Left renal pelvis (tissue), 4 donors: ENCODE measurements at places on chromosomes 2 and 18. TPM values are rescaled to one million over a fixed set of nuclear protein-coding genes. Genes with fewer than 3 reads are reported as not detected.

The CPS1 gene
- polyA plus RNA-seq: 4.4 TPM

The PPIL3 gene
- 74.0 TPM for polyA plus RNA-seq

The ZSWIM2 gene
- not detected for polyA plus RNA-seq

DNA sequence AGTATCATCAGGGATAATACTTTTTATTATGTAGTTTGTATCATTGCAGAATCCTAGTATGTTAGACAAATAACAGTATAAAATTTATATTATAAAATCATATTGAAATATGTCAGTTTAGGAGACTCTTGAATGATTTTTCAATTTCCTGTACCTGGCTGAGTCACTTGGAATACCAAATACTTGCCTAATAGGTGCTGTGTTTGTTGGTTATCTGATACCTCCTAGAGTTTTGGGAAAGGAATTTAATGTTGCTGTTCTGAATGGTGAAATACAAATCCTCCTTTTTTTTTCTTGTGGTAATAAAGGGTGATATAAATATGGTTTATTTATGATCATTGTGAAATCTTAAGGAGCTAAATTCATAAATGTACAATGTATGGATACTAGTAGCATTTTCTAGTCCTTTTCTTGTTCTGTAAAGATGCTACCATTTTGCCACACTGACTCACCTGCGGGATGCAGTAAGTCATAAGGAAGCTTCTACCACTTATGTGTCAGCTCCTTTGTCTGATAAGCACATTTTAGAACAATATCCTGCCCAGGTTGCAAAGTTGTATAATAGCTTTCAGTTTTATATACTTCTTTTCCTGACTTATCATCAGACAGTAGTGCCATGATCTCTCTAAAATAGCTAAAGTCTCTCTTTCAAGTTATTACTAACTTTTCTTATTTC is 465.5 kb downstream of the XIRP2 start:
- no peak for DNase-seq

The MC5R gene
- not detected for polyA plus RNA-seq

GRCh38 chr2:85801871-85802270 is 48.1 kb downstream of the ATOH8 start:
- DNase-seq: no peak

The PRSS56 gene
- polyA plus RNA-seq: not detected

DNA sequence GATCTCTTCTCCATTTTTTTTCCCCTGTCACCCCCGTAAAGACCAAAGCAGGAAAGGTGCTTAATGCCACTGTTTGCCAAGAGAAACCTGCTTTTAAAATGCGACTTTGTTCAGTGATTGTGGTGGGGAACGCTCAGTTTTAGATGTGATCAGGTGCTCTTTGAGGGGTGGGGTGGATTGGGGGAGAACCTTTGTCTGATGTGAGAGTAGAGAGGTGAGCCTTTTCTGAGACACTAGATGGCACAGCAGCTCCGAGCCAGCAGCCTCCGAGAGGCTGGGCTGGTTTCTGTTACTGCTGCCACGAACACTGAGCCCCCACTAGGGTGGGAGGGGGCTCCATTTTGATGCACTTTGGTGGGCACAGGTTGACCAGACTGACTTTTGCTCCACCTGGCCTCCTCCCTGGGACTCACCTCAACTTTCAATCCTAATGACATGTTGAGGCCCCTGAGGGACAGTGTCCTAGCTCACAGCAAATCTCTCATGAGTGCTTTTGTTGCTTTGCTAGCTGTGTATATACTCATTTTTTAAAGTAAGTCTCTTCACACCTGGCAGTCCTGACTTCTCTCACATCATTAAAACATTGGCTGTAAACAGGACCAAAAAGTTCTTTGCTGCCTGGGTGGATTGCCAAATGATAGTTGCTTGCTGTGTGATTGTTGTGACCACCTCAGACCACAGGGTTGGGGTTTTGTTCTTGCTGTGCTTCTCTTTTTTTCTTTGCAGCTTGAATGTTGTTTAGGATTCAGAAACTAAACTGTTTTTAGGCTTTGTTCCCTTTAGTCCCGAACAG is 98.2 kb upstream of the MAP3K20 start:
- DNase-seq: no peak

DNA sequence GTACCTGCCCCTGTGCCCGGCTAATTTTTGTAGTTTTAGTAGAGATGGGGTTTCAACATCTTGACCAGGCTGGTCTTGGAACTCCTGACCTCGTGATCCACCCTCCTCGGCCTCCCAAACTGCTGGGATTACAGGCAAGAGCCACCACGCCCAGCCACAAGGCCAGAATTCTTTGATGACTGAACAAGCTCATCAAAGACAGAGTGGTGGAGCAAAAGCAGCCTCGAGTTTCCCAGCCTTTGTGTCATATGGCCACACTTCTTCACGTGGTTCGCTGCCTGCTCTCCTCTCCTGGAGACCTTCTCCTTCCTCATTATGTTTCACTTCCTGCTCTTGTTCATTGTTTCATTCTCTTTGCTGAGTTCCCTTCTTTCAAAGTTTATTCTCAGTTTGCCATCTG is 9.9 kb upstream of the NPC1 start:
- DNase-seq: no peak

The GRHL1 gene
- polyA plus RNA-seq: 8.0 TPM

The ANKRD30BL gene
- polyA plus RNA-seq: 0.14 TPM

- peak; percentile 70 for DNase-seq
Observed at GRCh38 chr2:73983322-73984202, 1.1 kb upstream of the TET3 start.

DNA sequence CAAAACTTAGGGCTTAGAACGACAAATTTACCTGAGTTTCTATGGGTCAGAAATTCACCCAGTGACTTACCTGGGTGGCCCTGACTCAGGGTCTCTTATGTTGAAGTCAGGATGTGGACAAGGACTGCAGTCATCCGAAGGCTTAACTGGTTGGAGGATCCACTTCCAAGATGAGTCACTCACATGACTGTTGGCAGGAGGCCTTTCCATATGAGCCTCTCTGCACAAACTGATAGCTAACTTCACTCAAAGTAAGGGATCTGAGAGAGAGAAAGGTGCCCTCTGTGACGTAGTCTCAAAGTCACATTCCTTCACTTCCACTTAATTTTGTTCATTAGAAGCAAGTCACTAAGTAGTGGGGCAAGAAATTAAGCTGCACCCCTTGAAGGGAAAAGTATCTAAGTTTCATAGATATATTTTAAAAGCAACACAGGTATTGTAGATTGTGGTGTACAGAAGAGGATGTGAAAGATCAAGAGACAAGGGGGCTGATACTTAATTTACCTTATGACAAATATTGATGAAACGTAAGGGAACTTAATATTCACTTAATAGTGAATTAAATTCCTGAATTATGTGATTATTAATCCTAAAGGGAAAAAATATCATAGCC is 48.4 kb downstream of the TANK start:
- DNase-seq: no peak

DNA sequence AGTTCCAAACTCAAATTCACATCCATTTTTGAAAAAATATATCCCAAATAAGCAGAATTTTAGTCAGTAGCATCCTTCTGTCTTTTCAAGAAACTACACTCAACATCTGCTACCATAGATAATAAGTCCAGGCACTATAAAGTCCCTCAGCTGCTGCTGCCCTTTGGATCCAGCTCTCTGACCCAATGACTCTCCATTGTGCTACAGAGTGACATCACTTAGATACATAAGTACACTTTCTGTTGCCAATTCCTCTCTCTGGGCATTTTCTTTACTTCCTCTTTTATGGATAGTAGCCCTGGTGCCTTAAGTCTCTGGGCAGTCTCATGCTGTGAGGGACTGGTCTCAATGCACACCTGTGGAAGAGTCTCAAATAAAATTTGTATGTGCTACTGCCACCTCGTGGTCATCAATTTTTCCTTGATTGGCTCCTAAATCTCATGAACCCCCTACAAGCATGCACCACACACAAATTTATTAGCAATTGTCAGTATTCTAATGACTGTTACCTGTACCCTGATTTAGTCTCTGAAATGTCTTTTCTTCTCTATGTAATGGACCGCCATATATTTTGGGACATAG is 219.2 kb downstream of the LRP1B start:
- no peak for DNase-seq

DNA sequence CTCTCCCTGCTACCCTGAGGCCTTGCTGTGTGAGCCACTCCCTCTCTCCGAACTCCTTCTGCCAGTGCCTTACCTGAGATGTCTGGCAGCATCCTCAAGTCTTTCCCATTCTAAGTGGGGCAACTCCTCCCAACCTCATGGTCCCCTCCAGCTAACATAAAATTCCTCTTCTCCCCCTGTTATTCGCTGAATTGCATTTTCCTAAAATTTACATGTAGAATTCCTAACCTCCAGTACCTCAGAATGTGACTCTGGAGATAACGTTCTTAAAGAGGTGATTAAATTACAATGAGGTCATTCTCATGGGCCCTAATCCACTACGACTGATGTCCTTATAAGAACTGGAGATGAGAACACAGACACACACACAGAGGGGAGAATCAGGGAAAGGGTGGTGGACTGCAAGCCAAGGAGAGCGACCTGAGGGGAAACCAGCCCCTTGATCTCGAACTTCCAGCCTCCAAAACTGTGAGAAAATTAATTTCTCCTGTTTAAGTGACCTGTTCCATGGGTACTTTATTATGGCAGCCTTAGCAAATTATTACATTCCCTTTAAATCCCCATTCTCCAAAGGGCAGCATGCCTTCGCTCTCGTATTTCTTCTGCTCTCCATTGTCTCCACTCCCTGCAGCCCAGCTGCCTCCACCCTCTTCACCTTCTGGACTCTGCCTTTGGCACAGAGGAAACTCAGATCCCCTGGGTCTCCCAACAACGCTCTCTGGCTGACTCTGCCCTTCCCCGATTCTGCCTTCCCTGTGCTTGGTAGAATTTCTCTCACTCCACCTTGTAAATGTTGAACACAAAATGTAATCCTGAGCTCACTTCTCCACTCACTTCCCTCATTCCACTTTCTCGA is 70.5 kb downstream of the TGIF1 start:
- DNase-seq: no peak

GRCh38 chr2:25521665-25522387 is 151.6 kb downstream of the DTNB start:
- peak; percentile 47 for DNase-seq

The DAPL1 gene
- 43.7 TPM for polyA plus RNA-seq

The RFX8 gene
- 0.82 TPM for polyA plus RNA-seq

DNA sequence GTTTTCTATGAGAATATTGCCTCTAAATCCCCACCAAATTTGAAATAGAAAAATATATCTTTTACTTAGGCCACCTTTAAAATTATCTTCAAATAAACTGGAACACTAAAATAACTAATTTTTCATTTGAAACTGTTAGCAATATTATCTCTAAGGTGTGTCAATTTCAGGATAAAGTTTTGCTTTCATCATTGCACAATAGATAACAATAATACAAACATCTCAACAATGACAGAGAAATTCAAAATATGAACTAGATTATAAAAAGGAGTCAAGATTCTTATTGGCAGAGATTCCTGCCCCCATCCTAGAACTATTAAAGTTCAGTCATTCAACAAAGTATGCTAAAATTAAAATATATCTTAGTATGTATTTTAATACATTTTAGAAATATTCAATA is 117.9 kb downstream of the SCN9A start:
- DNase-seq: no peak

The GCC2 gene
- 59.5 TPM for polyA plus RNA-seq

DNA sequence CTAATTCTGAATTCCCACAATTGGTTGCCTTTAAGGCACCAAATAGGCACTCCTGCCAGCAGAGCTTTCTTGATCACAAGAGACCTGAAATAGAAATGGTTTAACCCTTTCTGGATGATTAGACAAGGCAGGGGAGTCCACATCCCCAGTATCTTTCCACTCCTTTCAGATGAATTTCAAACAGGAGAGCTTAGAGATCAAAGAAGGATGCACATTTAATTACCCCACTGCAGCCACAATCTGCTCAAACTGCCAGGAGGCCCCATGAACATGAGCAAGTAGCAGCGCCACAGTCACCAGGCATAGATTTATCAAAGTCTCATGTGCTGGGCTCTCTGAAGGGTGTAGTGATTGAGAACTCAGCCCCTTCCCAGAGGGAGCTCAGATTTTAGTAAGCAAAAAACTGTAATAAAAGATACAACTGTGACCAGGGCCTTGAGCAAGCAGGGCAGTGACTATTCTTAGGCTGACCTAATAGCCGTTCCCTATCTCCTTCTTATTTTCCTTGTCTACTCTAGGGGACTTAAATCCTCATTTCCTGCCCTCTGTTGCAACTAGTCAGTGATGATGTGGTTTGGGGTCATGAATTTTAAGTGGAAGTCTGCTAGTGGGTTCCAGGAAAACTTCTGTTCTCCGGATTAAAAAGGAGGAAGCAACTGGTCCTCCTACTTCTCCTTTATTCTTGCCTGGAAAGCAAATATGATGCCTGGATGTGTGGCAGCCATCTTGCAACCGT is 53.7 kb downstream of the SLC4A3 start:
- DNase-seq: no peak
